ENCODE measurements at places on chromosomes 12 and 14. TPM values are rescaled to one million over a fixed set of nuclear protein-coding genes. Genes with fewer than 3 reads are reported as not detected.

The PDE3A gene
- total RNA-seq: 192 TPM

The WDR20 gene
- 20.3 TPM for total RNA-seq

The USP44 gene
- total RNA-seq: 0.31 TPM

The SLC4A8 gene
- 0.54 TPM for total RNA-seq

The CIT gene
- total RNA-seq: 0.90 TPM

The SMCO2 gene
- total RNA-seq: not detected

The RAN gene
- 259 TPM for total RNA-seq

GRCh38 chr12:26100666-26101349 is 24.0 kb downstream of the BHLHE41 start:
- no peaks in the 10 kb centered on the region for H3K27me3 ChIP-seq
- no peak overlapping the region for H3K4me3 ChIP-seq
- no peak for DNase-seq
- H3K36me3 ChIP-seq: no peaks in the 10 kb centered on the region
- H3K27ac ChIP-seq: no peak overlapping the region

GRCh38 chr12:96404696-96405095 is 4.5 kb upstream of the CDK17 start:
- H3K36me3 ChIP-seq: no peaks in the 10 kb centered on the region
- no peak overlapping the region for H3K4me3 ChIP-seq
- peaks cover 4% of the 10 kb centered on the region for H3K4me1 ChIP-seq
- H3K27me3 ChIP-seq: no peaks in the 10 kb centered on the region
- no peak overlapping the region for H3K27ac ChIP-seq

DNA sequence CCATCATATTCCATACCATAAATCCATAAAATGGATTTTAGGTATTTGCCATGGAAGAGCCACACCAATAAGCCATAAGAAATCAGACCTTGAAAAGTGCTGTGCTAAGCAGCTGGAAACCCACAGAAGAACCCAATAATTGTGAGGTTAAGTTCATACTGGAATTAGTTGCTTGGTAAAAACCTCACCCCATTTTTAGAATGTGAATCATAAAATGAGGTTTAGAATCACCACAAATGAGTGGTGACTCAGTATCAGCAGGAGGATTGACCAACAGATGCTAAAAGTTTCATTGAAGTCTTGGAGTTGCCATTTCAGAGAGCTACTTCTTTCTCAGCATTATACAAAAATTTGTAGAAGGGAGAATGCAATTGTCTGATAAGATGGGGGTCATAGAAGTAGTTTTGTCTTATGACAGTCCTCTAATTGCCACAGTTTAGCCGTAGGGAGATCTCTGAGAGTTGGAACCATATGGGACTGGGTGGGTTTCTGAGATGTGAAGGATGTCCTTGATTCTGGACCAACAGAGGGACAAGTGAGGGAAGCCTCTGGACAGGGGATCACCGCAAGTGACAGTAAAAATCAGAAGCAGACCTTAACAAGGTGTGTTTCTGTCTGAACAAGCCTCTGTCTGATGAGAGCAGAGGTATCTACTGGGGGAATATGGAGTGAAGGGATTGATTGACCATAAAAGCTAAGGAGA is 1.4 kb upstream of the STON2 start:
- DNase-seq: no peak
- H3K36me3 ChIP-seq: no peaks in the 10 kb centered on the region
- no peak overlapping the region for H3K27ac ChIP-seq

DNA sequence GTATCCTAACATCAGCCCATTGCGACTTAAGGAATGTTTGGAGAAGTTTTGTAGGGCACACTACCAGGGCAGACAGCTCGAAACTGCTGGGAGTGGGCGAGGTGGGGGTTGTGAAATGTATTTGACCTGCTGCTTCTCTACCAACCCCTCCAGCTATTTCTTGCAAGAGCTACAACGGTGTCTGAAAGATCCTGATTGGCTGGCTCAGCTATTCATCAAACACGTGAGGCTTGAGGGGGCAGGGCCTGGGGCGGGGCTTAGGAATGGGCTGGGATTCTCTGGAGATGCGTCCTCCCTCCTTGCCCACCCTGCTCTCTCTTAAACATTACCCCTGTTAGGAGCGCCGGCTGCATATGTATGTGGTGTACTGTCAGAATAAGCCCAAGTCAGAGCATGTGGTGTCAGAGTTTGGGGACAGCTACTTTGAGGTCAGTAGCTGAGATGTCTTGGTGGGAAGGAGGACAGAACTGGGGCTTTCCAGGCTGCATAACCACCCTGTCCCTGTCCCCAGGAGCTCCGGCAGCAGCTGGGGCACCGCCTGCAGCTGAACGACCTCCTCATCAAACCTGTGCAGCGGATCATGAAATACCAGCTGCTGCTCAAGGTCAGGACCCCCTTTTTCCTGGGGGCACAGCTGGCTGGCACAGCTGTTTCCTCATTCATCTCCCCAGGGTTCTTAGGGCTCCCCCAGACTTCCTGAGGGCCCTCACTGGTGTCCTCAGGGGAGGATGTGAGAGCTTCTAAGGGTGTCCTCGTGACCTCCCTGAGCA is 3.1 kb downstream of the ARHGEF25 start:
- no peak overlapping the region for H3K4me3 ChIP-seq
- peak overlapping the region; percentile 11 for H3K27ac ChIP-seq
- peaks cover 76% of the 10 kb centered on the region for H3K4me1 ChIP-seq
- H3K27me3 ChIP-seq: no peaks in the 10 kb centered on the region
- peaks cover 24% of the 10 kb centered on the region for H3K36me3 ChIP-seq
- peak; percentile 58 for DNase-seq

DNA sequence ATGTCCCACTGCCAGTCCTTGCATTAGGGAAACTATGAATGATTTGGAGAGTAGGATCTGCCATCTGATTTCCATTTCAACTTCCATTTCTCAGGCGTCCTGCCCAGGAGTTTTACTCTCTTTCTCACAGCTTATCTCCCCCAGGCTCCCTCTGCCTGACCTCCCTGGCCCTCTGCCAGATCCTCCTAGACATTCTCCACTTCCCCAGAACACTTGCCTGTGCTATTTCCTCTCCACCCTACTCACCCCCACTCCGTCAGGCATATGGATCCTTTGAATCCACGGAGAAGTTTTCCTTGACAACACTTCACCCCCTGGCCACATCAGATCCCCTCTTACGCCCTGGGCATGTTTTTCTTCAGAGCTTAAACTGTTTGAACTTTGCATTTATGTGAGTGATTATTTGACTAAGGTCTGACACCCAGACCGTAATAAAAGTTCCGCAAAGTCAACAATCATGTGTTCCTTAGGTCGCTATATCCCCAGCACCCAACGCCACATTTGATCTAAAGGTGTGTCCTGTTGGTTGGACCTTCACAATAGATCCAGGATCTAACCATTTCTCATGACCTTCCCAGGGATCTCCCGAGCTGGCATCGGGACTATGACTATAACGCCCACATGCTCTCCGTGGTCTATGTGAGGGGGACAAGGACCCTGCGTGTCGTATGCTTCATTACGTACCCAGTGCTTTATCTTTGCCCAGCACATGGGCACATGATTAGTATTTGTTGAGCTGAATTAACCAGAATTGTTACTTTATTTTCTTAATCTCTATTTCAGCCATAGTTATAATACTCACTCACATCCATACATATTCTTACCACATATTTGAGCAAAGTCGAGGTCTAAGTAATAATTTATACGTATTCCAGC is 255.8 kb upstream of the FOXN3 start:
- no peak overlapping the region for H3K27ac ChIP-seq
- DNase-seq: peak; percentile 29
- H3K27me3 ChIP-seq: no peaks in the 10 kb centered on the region
- H3K4me1 ChIP-seq: no peaks in the 10 kb centered on the region
- no peak overlapping the region for H3K4me3 ChIP-seq

DNA sequence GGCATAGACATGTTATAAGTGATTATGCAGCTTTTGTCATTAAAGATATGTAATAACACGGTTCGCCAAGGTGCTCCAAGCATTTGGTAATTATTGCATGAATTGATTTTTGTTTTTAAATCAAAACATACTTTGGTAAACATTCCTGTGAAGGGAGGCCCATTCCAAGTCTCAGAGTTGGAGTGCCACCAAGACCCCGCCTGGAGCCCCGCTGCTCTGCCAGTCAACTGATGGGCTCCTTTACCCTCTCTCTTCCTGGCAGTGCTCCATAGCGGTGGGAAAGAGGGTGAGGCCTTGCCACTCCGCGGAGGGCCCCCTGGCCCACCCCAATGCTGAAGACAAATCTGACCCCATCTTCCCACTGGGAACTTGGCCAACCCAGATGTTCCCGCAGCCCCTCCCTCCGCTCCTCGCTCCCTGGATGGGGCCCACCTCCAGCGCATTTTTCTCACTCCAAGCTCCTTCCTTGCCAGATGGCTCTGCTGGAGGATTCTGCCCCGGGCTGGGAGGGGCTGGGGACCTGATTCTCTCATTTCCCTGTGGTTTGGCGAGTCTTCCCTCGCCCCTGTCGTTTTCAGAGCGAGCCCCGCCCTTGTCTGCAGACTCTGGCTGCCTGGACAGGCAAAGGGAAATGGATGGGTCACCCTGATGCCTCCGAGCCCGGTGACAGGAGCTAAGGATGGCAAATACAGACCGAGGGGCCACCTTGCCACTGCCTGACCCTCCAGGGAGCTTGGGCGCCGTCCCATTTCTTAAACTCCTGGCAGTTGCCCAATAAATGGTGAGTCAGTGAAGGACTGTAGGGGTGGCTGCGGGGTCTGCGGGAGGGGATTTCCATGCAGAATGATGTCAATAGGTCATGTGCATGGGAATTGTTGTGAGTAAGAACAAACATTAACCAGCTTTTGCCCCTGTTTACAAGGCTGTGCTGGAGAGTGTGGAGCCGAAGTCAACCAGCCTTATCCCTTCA is 9.2 kb upstream of the PAPLN start:
- H3K36me3 ChIP-seq: no peaks in the 10 kb centered on the region
- H3K27ac ChIP-seq: peak overlapping the region; percentile 28
- DNase-seq: peak; percentile 42
- H3K27me3 ChIP-seq: no peaks in the 10 kb centered on the region

DNA sequence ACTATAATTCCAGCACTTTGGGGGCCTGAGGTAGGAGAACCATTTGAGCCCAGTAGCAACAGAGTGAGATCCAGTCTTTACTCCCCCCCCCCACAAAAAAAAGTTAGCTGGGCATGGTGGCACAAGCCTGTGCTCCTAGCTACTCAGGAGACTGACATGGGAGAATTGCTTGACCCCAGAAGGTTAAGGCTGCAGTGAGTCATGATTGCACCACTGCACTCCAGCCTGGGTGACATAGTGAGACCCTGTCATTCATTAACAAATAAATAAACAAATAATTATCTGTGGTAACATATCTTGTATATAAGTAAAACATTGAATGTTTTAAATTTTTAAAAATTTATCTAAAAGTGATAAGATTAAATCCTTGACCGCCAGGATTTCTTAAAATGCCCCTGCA is 4.8 kb downstream of the ENTPD5 start:
- no peak overlapping the region for H3K27ac ChIP-seq
- peaks cover 5% of the 10 kb centered on the region for H3K4me1 ChIP-seq
- DNase-seq: no peak
- H3K27me3 ChIP-seq: no peaks in the 10 kb centered on the region

- DNase-seq: no peak
- H3K4me1 ChIP-seq: no peaks in the 10 kb centered on the region
- H3K4me3 ChIP-seq: no peak overlapping the region
- no peaks in the 10 kb centered on the region for H3K36me3 ChIP-seq
Measured at GRCh38 chr14:91827746-91828145, 39.6 kb downstream of the TC2N start.

DNA sequence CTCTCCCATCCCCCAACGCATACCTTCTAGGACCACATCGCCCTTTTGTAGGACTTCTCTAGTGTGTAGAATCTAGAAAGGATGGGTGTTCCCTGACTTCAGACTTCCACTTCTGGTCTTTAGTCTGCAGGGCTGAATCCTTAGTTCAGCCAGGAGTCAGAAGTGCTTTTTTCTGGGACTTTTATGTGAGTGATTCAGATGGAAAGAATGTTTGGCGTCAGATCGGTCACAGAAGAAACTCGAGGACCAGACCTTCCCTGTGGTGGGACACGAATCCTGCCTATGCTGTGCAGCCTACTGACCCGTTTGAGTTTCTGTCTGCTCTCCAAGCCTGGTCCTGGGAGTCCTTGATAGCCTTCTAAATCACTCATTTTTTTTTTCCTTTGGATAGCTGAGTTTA is 165.4 kb upstream of the SSTR1 start:
- no peak overlapping the region for H3K27ac ChIP-seq
- DNase-seq: no peak
- no peaks in the 10 kb centered on the region for H3K27me3 ChIP-seq
- H3K4me1 ChIP-seq: no peaks in the 10 kb centered on the region
- H3K4me3 ChIP-seq: no peak overlapping the region

GRCh38 chr12:52053536-52054209 is 2.4 kb downstream of the NR4A1 start:
- peaks cover 44% of the 10 kb centered on the region for H3K4me1 ChIP-seq
- no peaks in the 10 kb centered on the region for H3K27me3 ChIP-seq
- H3K27ac ChIP-seq: peak overlapping the region; percentile 88
- H3K4me3 ChIP-seq: peak overlapping the region; percentile 66

DNA sequence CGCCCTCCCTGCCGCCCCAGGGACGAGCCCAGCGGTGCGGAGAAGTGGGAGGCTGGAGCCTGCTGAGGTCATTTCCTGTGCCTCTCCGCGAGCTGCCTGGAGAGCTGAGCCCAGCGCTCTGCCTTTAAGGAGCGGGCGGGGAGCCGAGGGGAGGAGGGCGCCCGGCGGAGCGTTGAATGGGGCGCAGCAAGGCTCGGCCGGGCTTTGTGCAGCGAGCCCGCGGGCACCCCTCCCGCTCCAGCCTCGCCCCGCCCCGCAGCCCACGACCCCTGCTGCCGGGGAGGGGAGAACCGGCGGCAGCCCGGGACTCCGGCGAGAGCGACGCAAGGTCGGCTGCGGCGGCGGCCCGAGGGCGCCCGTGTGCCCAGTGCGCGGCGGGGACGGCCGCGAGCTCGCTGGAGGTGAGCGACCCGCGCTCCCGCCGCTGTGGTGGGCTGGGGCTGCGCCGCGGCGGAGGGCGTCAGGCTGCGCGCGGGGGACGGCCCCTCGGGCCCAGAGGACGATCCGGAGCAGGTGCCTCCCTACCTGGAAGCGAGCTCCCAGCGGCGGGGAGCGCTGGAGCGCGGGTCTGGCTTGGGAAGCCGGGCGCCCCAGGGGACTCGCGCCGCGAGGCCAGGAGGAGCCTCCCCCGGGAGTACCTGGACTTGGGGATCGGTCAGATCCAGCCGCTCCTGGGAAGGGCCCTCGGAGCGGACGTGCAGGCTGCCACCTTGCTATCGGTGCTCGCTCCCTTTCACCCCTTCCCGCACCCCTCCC is at the start of gene PLEKHH1:
Gene PLEKHH1, plus strand, starts transcription at position 293 of the 756 bp plus-strand sequence. CDS start 8,578 bp downstream, outside the sequence.
- no peaks in the 10 kb centered on the region for H3K27me3 ChIP-seq
- peak within 1 kb of the TSS; percentile 60 for H3K27ac ChIP-seq
- no peaks in the 10 kb centered on the region for H3K36me3 ChIP-seq
- H3K4me1 ChIP-seq: no peaks in the 10 kb centered on the region

DNA sequence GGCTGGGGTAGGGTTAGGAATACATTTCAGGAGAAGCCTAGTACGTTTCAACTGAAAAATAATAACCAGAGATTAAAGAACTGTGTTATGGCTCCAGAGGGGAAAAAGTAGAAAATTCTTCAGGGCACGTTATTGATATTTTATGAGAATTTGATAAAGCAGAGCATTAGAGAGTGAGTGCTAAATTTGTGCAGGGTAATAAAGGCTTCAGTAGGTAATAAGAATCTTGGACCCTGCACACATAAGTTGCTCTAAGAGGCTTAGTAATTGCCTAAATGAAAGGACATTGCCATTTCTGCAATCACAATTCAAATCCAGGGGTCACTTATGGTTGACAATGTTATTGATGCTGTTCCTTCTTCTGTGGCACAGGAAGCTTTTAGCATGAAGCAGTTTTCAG is 439.4 kb upstream of the DCN start:
- no peak overlapping the region for H3K27ac ChIP-seq
- no peaks in the 10 kb centered on the region for H3K4me1 ChIP-seq
- no peak for DNase-seq
- H3K27me3 ChIP-seq: no peaks in the 10 kb centered on the region
